ENCODE measurements at places on chromosomes 7 and 10. TPM values are rescaled to one million over a fixed set of nuclear protein-coding genes. Genes with fewer than 3 reads are reported as not detected.

DNA sequence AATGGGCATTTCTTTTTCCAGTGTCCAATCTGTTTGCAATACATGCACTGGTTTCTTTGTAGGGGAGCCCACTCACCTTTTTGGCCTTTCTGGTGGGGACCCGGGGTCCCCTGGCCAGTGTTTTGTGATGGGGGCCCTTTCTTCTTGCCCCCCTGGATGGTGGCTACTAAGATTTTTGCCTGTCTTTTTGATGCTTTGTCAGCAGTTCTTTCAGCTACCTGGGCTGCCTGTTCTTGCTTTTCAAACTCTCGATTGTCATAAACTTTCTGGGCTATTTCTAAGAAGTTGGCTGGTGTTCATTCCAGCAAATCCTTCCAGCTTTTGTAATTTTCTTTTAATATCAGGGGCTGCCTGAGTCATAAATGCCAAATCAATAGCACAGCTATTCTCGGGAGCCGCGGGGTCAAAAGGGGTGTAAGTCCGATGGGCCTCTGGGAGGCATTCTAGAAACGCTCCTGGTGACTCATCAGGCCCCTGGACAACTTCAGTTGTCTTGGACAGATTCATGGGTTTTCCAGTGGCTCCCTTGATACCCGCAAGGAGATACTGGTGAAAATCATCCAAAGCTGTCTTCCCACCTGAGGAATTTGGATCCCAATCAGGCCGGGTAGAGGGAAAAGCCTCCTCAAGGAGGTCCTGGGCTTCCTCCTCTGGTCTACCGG lies 79.0 kb downstream of the PRR15 start:
- H3K27ac ChIP-seq = no peak overlapping the region
- H3K36me3 ChIP-seq = no peaks in the 10 kb centered on the region
- no peaks in the 10 kb centered on the region for H3K4me1 ChIP-seq
- H3K27me3 ChIP-seq = no peaks in the 10 kb centered on the region

The ANXA8 gene
- total RNA-seq = not detected

The GPRIN2 gene
- not detected for total RNA-seq

The CRTAC1 gene
- total RNA-seq = not detected

DNA sequence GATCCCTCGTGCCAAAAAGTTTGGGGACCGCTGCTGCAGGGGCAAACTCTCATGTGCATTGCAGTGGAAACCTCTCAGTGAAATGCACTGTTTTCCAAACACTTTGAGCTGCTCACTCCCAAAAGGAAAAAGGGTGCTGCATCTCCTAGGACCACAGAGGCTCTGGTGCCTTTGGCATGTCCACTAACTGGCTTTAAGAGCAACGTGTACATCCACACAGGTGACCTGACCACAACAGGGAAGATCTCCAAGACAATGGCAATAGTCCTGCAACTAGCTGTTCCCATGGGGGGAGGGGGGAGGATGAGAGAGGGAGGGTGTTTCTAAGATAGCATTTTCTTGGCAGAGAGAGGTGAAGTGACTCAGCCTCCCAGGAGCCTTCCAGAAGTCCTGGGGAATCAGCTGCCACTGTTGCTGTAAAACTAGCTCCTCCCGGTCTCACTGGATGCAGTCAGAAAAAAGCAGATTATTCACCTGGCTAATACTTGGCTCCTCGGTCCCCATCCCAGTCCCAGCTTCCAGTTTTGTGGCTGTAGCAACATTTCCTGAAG lies 181.7 kb downstream of the HECW1 start:
- DNase-seq = no peak
- H3K4me3 ChIP-seq = no peak overlapping the region
- no peak overlapping the region for H3K27ac ChIP-seq
- no peaks in the 10 kb centered on the region for H3K4me1 ChIP-seq
- H3K36me3 ChIP-seq = no peaks in the 10 kb centered on the region

GRCh38 chr10:75845176-75845947 lies 413.9 kb downstream of the LRMDA start:
- no peak overlapping the region for H3K27ac ChIP-seq
- no peak overlapping the region for H3K4me3 ChIP-seq
- no peaks in the 10 kb centered on the region for H3K4me1 ChIP-seq
- DNase-seq = no peak

The CCT6A gene
- 149 TPM for total RNA-seq

DNA sequence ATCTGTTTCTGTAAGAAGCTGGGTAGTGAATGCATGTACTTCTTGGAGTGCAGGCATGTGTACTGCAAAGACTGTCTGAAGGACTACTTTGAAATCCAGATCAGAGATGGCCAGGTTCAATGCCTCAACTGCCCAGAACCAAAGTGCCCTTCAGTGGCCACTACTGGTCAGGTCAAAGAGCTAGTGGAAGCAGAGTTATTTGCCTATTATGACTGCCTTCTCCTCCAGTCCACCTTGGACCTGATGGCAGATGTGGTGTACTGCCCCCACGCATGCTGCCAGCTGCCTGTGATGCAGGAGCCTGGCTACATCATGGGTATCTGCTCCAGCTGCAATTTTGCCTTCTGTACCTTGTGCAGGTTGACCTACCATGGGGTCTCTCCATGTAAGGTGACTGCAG lies 18.9 kb upstream of the TMEM140 start:
- no peak overlapping the region for H3K4me3 ChIP-seq
- H3K27ac ChIP-seq = no peak overlapping the region
- no peaks in the 10 kb centered on the region for H3K4me1 ChIP-seq
- no peaks in the 10 kb centered on the region for H3K27me3 ChIP-seq
- DNase-seq = no peak

GRCh38 chr7:33145156-33145555 lies 15.8 kb downstream of the BBS9 start:
- no peak overlapping the region for H3K4me3 ChIP-seq
- H3K36me3 ChIP-seq = peaks cover 8% of the 10 kb centered on the region
- DNase-seq = no peak
- no peak overlapping the region for H3K27ac ChIP-seq
- no peaks in the 10 kb centered on the region for H3K4me1 ChIP-seq
